ENCODE measurements at places on chromosomes 6 and 20.

GRCh38 chr6:168107191-168107983, 28.4 kb upstream of the FRMD1 start:
- DNase-seq = no peak

DNA sequence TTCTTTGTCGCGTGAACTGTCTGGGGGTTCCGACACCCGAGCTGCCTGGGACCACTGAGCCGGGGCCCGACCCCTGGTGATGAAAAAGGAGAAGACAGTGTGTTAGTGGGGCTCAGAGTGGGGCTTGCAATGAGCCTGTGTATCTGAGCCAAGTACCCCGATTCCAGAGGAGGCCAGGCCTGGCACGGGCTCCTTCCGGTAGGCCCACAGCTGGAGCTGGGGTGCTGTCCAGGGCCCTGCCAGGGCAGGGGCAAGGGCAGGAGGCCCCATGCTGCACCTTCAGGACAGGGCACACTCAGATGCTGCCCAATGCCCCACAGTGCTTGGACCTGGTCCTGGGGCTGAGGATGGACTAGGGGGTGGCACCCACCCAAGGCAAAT, 89.4 kb downstream of the TAF4 start:
- DNase-seq = no peak

DNA sequence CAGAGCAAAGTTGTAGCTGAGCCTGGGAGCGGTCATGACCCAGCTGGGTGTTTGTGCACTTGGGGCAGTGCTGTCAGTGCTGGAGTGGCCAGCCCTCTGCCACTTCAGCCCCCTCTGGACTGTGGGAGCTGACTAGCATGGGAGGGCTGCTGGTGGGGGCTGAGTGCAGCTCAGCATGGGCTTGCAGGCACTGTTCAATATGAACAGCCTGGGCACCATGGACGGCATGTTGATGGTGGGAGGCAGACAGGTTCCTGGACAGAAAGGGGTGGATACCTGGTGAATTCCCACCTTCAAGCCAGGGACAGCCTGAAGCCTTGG, 50.5 kb downstream of the GGTLC1 start:
- DNase-seq = no peak

DNA sequence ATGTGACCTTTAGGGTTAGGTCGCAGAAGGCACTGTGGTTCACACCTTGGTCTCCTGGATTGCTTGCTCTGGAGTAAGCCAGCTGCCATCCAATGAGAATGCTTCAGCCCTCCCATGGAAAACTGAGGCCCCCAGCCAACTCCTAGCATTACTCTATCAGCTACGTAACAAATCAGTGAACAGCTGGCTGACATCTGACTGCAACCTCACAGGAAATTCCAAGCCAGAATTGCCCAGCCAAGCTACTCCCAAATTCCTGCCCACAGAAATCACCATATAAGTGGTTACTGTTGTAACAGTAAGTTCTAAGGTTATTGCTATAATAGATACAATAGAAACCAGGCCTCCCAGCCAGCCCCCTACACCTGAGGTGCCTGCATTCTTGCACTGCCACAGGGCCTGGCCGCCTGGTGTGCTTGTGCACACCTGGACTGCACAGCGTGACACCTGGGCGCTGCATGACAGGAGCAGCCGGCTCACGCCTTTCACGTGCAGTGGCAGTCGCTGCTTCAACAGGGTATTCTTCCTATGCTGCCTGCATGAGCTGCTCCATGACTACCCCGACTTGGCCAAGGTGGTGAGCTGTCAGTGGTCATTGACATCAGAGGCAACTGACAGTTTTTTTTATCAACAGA, 429.7 kb upstream of the RUNX2 start:
- DNase-seq = no peak

- no peak for DNase-seq
Measured at GRCh38 chr6:63615590-63615989, 20.0 kb upstream of the PHF3 start.

DNA sequence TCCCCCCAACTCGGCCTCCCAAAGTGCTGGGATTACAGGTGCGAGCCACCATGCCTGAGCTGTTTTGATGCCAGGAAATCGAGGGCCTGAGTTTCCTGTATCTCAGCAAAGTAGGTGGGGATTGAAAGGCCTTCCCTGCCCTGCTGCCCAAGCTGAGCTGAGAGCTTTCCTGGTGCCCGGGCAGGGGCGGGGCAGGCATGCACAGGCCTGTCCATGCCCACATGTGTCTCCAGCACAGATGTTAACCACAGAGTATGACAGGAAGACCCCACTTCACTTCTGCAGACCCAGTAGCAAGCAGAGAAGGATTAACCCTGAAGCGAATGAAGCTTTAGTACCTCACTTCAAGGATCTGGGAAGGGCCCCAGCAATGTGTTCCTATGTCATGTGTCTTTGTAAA, 66.0 kb downstream of the GPR6 start:
- no peak for DNase-seq

- DNase-seq = no peak
Measured at GRCh38 chr6:20333721-20334269, 67.9 kb upstream of the E2F3 start.

DNA sequence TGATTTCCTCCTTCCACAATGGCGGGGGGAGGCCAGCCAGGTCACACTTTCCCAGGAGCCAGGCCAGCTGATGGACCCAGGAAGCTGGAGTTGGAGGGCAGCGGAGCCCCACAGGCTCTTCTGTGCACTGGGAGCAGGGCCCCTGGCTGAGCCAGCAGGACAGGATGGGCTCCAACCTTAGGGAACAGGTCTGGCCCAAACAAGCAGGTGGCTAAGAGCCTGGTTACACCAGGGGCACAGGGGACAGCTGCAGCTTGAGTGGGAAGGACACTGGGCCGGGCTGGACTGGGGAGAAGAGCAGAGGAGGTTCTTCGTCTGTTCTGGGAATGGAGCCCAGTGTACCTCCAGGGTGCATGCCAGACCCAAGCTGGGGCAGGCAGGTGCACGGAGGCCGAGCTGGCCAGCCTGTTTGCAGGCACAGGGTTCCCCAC, 102.3 kb downstream of the DLL1 start:
- DNase-seq = no peak
